ENCODE measurements at places on chromosomes 7 and 10. TPM values are rescaled to one million over a fixed set of nuclear protein-coding genes. Genes with fewer than 3 reads are reported as not detected.

The LEP gene
- not detected for total RNA-seq

The MMP21 gene
- total RNA-seq = not detected

The SUGCT gene
- total RNA-seq = 1.7 TPM

The MRLN gene
- not detected for total RNA-seq

- no peak overlapping the region for H3K4me3 ChIP-seq
- H3K27me3 ChIP-seq = no peaks in the 10 kb centered on the region
- no peak for DNase-seq
- H3K36me3 ChIP-seq = peaks cover 25% of the 10 kb centered on the region
- no peak overlapping the region for H3K27ac ChIP-seq
These were observed 53.0 kb downstream of the COL13A1 start for GRCh38 chr10:69854511-69855345.

DNA sequence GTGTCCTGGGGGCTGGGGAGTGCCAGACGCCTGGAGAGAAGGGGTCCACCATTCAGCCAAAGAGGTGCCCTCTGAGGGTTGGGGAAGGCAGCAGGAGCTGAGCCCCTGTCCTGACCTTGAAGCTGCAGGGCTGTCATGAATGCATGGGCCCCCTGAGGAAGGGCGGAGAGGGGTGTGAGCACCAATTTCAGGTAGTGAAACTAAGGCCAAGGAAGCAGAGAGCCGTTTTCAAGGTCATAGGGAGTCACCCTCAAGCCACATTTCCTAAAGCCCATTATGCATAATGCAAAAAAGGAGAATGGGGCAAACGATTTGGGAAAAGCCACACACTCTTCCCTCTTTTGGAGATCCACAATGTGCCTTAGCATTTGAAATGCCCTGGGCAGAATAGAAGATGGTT lies 37.2 kb downstream of the FIGNL1 start:
- no peak for DNase-seq
- no peaks in the 10 kb centered on the region for H3K4me1 ChIP-seq
- no peaks in the 10 kb centered on the region for H3K36me3 ChIP-seq
- no peak overlapping the region for H3K27ac ChIP-seq

DNA sequence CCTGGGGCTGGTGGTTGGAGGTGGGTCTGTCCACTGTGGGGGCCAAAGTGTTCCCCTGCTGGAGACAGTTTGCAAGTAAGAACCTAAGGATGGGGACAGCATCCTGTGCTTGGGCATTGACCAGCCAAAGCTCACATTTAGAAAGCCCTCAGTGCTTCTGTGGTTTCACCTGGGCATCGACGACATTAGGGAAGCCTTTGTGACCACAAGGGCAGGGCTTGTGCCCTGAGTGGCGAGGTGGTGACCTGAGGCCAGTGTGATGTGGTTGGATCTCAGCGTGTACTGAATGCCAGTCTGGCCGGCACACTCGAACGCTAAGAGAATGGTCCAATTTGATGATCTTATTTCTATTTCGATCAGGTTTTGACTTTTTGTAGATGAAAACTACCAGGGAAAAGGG lies 32.1 kb upstream of the SH2B2 start:
- H3K27ac ChIP-seq = no peak overlapping the region
- H3K4me3 ChIP-seq = no peak overlapping the region
- no peaks in the 10 kb centered on the region for H3K4me1 ChIP-seq
- no peak for DNase-seq
- no peaks in the 10 kb centered on the region for H3K36me3 ChIP-seq
- no peaks in the 10 kb centered on the region for H3K27me3 ChIP-seq

Measured in PC-3 (cell line).